ENCODE measurements at places on chromosomes 7 and 10. TPM values are rescaled to one million over a fixed set of nuclear protein-coding genes. Genes with fewer than 3 reads are reported as not detected.

Gene GPR37
- total RNA-seq, result 2.3 TPM

Gene WDFY4
- not detected for total RNA-seq

Gene PRLHR
- not detected for total RNA-seq

Gene CUBN
- under 0.01 TPM for total RNA-seq

Gene CYP3A4
- total RNA-seq, result not detected

Gene ANXA8L1
- total RNA-seq, result 3.3 TPM

- DNase-seq, result no peak
Observed at GRCh38 chr10:13527864-13528122, 1.0 kb downstream of the BEND7 start.

- DNase-seq, result no peak
Observed at GRCh38 chr7:135234727-135235126, 1.1 kb downstream of the STRA8 start.

DNA sequence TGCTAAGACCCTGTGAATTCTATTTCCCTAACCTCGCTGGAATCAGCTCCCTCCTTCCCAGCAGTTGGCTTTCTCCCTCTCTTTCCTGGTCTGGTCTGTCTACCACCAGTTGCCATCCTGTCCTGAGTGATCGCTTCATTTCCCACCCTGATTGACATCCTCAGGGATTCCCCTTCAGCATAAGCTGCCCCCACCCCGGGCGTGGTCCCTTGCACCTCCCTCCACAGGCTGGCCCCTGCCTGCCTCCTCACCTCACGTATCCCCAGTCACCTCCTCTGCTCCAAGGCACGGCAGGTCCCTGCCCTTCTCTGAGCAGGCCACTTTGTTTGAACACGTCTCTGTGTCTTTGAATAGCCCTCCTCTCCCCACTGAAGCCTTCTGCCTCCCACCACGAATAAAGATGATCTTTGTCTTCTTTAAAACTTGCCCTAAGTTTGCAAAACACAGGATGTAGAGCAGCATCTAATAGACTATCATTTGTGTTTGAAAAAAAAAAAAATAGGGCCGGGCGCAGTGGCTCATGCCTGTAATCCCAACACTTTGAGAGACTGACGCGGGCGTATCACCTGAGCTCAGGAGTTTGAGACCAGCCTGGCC lies 233.5 kb downstream of the CUX1 start:
- DNase-seq, result no peak

- DNase-seq, result no peak
Observed at GRCh38 chr7:15571301-15571878, 9.6 kb upstream of the AGMO start.

GRCh38 chr7:133797818-133798520 lies 329.2 kb upstream of the LRGUK start:
- DNase-seq, result no peak

DNA sequence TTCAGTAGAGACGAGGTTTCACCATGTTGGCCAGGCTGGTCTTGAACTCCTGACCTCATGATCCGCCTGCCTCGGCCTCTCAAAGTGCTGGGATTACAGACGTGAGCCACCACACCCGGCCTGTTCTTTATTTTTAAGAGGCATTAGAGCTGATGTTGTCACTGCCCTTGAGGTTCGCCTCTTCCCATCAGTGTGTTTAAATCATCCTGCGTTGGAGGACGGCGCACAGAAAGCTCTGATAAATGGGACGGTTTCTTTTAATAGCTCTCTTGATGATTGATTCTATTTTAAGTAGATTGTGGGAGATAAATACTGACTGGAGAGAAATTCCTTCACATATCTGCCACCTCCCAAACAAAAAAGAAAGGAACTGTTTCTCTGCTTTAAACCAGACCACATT lies 29.0 kb downstream of the UPP1 start:
- no peak for DNase-seq

DNA sequence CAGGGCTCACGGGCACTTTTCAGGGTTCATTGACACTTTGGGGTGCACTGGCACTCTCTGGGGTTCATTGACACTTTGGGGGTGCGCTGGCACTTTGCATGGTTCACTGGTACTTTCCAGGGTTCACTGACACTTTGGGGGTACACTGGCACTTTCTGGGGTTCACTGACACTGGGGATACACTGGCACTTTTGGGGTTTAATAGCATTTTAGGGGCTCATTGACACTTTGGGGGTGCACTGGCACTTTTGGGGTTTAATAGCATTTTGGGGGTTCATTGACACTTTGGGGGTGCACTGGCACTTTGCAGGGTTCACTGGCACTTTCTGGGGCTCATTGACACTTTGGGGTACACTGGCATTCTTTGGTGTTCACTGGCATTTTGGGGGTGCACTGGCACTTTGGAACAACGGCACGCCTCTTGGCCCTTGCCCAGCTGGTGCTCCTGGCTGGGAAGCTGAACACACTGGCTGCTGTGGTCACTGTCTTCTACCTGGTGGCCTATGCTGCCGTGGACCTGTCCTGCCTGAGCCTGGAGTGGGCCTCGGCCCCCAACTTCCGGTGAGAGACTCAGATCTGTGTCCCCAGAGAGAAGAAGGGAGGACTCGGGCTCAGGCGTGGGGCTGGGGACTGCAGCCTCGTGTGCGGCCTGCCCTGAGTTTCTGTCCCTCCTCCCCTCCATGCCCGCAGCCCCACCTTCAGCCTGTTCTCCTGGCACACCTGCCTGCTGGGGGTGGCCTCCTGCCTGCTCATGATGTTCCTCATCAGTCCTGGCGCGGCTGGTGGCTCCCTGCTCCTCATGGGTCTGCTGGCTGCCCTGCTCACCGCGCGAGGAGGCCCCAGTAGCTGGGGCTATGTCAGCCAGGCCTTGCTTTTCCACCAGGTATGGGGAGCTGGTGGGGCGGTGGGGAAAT lies 6.2 kb upstream of the TRIP6 start:
- no peak for DNase-seq

DNA sequence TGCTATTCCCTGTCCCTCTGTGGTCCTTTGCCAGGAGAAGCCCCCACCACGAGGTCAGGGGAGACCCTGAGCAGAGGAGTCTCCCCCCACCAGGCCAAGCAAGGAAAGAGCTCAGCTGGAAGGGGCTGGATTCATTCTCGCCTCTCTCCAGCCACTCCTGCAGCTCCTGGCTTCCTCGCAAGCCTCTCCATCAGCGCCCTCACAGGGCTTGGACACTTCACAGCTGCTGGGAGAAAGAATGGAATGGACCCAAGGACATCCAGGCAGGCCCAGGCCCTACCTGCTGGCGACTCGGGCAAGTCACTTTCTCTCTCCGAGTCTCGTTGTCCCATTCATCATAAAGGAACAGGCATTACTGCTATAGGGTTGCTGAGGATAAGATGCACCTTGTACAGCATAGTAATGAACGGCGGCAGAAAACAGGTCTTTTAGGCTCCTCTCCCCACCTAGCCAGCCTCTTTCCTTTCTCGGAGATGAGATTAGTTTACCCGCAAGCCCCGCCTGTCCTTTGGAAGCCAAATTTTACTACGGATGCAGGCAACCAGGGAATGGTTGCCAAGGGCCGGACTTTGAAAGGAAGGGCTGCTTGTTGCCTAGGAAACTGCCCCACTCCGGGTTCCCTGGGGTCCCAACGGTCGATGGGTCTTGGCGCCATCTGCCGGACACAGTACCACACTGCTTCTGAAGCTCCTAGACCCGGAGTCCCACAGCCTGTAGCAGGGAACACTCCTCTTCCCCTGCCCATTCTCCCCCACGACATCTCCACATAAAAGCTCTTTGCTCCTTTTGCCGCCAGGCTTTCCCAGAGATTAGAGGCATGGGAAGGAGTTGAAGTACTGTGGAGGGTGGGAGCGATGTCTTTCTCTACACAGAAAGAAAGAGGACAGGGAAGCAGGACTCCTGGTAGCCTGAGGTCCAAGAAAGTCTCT lies 22.3 kb downstream of the IMPDH1 start:
- no peak for DNase-seq

GRCh38 chr7:5700391-5700985 lies 81.0 kb downstream of the RNF216 start:
- DNase-seq, result no peak

GRCh38 chr10:69685802-69686585 lies 55.9 kb downstream of the FAM241B start:
- peak; percentile 43 for DNase-seq

- no peak for DNase-seq
Observed at GRCh38 chr10:19347621-19348020, 299.0 kb downstream of the MALRD1 start.

DNA sequence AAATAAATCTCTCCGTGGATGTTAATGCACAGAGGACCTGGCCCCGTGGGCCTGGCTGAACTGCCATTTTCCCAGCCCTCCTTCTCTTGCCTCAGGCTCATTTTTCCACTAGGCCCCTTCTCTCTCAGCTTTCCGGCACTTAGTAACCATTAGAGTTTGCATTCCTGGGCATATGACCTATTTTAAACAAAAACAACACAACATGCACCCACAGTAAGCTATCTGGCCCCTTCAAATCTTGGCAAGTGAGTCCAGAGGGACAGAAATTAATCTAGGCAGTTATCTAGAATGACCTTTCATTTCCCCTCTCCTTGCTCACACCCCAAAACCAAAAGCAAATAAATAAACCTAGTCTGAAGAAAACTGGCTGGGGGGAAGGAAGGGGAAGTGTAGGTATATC lies 11.7 kb downstream of the FBXW4 start:
- DNase-seq, result no peak

DNA sequence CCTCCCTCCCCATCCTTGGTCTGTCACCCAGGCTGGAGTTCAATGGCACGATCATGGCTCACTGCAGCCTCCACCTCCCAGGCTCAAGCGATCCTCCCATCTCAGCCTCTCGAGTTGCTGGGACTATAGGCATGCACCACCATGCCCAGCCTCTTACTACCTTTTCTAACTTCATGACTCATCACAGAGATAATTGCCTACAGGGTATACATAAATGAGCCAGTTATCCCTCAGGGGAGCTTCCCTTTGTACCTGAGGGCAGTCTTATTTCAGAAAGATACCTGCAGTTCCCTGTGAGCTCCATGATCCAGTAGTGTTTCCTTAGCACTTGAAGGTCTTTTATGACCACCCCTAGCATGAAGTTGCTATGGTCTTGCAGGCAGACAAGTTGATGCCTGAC lies 94.2 kb upstream of the DNAJC1 start:
- DNase-seq, result no peak

- DNase-seq, result peak; percentile 97
Observed at GRCh38 chr7:50446542-50446960, 3.6 kb downstream of the FIGNL1 start.

GRCh38 chr7:40659231-40659630 lies 524.4 kb downstream of the SUGCT start:
- no peak for DNase-seq

GRCh38 chr7:117127585-117128168 lies 174.4 kb downstream of the ST7 start:
- no peak for DNase-seq

- no peak for DNase-seq
Observed at GRCh38 chr7:134587750-134588149, 38.8 kb downstream of the AKR1B15 start.

DNA sequence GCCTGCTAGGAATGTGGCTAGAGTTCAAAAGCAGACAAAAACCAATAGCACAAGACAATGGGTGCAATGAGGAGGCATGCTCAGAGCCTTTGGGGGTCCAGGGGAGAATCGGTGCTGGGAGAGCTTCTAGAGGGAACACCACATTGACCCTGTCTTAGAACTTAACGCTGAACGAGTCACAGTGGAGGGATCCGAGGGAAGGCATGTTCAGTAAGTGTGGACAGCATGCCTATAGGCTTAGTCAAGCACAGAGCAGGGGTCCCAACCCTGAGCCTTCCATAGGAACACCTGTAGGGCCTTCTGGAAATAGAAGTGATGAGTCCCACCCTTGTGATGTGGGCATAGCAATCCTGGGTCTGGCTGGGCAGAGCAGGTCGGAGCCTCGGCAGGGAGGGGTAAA lies 148.7 kb downstream of the PKD1L1 start:
- DNase-seq, result no peak

DNA sequence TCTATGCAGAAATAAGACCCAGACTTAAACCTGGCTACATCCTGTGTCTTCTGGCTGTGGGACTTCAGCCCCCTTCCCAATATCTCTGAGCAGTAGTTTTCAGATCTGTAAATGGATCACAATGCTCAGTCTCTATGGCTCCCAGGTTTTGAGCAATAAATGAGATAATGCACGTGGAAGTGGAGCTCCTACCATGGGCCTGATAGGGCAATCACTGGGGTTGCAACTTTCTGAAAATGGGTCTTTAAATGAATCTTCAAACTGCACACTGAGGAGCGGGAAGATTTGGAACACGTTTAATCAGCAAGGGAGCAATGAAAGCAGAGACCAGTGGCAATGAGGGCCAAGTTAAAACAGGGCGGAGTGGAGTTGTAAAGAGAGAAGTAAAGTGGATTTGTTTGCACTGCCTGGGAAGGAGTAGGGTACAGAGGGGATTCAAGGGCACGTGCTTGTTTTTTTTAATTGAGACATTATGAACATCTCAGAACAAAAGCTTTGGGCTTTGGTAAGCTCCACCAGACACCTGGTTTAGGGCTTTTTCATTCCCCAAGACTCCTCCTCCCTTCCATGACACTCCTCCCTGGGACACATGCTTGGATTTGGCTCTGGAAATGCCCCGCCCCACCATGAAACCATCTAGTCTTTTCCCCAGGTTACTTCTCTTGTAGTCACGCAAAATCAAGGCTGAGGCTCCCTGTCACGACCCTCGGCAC lies 42.7 kb downstream of the PAPSS2 start:
- DNase-seq, result no peak

DNA sequence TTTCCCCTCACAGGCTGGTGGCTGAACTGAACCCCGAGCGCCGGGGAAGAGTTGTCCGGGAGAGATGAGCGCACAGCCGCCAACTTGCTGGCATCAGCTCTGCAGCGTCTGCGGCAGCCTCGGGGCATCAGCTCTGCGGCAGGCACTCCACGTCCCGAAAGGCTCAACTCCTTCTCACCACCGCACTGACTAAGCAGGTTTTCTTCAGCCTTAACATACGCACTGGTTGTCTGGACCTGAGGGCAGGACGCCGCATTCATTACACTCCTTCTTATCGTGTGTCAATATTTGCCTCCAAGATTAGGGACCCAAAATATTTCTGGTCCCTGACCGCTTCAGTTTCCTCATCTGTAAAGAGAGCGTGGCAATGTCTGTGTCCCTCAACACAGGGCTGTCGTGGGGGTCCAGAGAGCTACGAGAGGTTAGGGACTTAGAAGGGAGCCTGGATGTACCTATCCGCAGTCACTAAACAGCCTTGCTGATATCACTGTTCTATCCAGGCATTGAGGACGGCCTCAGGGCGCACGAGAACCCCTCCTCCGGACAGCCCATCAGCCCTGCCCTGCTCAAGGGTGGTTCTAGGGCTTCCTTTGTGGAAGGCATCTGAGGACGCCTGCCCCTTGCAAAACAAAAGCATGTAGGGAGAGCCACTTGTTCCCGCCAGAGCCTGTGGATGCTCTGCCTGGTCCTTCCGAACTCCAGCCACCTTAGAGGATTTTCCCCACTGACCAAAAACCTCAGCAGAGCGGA lies 42.8 kb upstream of the FIGNL1 start:
- no peak for DNase-seq

GRCh38 chr7:22542669-22543068 lies 42.7 kb upstream of the STEAP1B start:
- no peak for DNase-seq

Measured in epithelial cell of proximal tubule (primary cell).